Colonic mucosa (tissue), 4 donors: ENCODE measurements at places on chromosomes 2 and 18. TPM values are rescaled to one million over a fixed set of nuclear protein-coding genes. Genes with fewer than 3 reads are reported as not detected.

GRCh38 chr18:37701967-37702366 is 136.4 kb upstream of the CELF4 start:
- no peaks in the 10 kb centered on the region for H3K36me3 ChIP-seq
- H3K4me1 ChIP-seq: no peaks in the 10 kb centered on the region
- no peak overlapping the region for H3K4me3 ChIP-seq
- no peaks in the 10 kb centered on the region for H3K27me3 ChIP-seq

- H3K27me3 ChIP-seq: no peaks in the 10 kb centered on the region
- H3K4me1 ChIP-seq: no peaks in the 10 kb centered on the region
- H3K27ac ChIP-seq: no peak overlapping the region
- no peak overlapping the region for H3K4me3 ChIP-seq
- H3K36me3 ChIP-seq: peaks cover 3% of the 10 kb centered on the region
These were observed 78.7 kb downstream of the USP40 start for GRCh38 chr2:233487748-233488345.

- no peaks in the 10 kb centered on the region for H3K36me3 ChIP-seq
- H3K27ac ChIP-seq: no peak overlapping the region
- no peak for DNase-seq
- H3K27me3 ChIP-seq: no peaks in the 10 kb centered on the region
These were observed 45.2 kb downstream of the ADNP2 start for GRCh38 chr18:80154293-80154692.

- H3K27ac ChIP-seq: peak overlapping the region; percentile 65
- peak overlapping the region; percentile 34 for H3K4me3 ChIP-seq
- DNase-seq: peak; percentile 48
- no peaks in the 10 kb centered on the region for H3K27me3 ChIP-seq
- H3K4me1 ChIP-seq: no peaks in the 10 kb centered on the region
- H3K36me3 ChIP-seq: no peaks in the 10 kb centered on the region
These were observed 906 bp downstream of the IKZF2 start for GRCh38 chr2:213150315-213151097.

DNA sequence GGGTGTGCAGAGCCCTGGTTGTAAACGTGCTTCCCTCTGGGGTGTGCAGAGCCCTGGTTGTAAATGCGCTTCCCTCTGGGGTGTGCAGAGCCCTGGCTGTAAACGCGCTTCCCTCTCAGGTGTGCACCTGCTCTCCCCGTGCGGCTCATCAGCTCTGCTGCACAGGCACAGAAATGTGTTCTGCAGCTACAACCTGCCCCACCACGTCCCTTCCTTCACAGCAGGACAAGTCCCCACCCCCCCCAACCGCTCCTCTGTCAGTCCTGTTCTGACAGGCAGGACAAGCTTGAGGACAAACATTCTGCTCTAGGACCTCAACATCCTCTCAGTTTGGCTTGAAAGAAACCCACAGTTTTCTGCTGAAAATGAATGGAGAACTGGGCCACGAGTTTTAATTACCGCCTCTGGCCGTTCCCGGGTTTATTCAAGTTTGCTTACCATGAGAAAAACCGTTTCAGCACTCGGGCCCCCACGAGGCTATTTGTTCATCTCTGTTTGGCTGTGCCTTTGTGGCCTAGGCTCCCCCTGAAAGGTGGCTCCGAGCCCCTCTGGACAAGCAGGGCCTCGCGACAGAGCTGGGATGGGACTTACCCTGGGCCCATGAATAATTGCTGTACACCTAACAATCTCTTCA is 81.0 kb upstream of the ASB18 start:
- H3K4me1 ChIP-seq: no peaks in the 10 kb centered on the region
- H3K36me3 ChIP-seq: no peaks in the 10 kb centered on the region
- H3K27me3 ChIP-seq: no peaks in the 10 kb centered on the region
- no peak overlapping the region for H3K27ac ChIP-seq

- peak; percentile 54 for DNase-seq
- peaks cover 8% of the 10 kb centered on the region for H3K27me3 ChIP-seq
- peak overlapping the region; percentile 78 for H3K27ac ChIP-seq
- peak overlapping the region; percentile 69 for H3K4me3 ChIP-seq
These were observed 1.2 kb downstream of the ST3GAL5 start for GRCh38 chr2:85887566-85888019.

GRCh38 chr2:192230889-192231453 is 36.2 kb upstream of the TMEFF2 start:
- H3K27me3 ChIP-seq: no peaks in the 10 kb centered on the region
- H3K27ac ChIP-seq: no peak overlapping the region
- no peak for DNase-seq
- H3K36me3 ChIP-seq: no peaks in the 10 kb centered on the region
- no peaks in the 10 kb centered on the region for H3K4me1 ChIP-seq

DNA sequence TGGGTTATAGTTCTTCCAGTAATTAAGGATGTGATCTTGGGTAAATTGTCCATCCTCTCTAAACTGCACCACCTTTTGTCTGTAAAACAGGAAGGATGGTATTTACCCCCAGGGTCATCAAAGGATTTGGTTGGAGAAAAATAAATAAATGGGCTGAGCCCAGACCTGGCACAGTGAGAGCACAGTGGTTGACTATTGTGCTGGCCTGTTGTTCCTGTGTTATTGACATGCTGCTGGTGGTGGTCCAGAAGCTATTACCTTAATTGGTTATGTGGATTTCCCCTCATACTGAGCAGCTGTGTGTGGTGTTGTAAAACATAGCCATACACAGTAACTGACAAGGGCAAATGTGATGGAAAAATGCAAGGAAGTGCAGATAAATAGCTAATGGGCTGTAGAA is 746 bp upstream of the IL37 start:
- no peaks in the 10 kb centered on the region for H3K36me3 ChIP-seq
- H3K4me3 ChIP-seq: no peak overlapping the region
- no peak for DNase-seq
- H3K27me3 ChIP-seq: no peaks in the 10 kb centered on the region

DNA sequence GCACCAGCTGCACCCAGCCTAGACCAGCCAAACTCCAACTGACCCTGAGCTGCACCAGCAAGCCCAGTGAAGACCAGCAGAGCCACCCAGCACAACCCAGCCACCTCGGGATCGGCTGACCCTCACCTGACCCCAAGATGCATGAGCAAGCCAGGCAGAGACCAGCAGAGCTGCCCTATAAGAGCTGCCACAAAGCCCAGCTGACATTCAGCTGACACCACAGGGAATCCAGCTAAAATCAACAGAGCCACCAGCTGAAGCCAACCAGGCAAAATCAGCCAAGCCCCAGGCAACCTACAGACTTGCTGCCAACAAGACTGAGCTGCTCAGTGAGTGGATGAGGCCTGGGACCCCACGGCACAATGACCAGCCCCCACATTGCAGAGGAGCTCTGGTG is 54.6 kb downstream of the CYP27C1 start:
- H3K4me3 ChIP-seq: no peak overlapping the region
- H3K27ac ChIP-seq: no peak overlapping the region
- H3K36me3 ChIP-seq: no peaks in the 10 kb centered on the region
- no peak for DNase-seq
- H3K4me1 ChIP-seq: no peaks in the 10 kb centered on the region

DNA sequence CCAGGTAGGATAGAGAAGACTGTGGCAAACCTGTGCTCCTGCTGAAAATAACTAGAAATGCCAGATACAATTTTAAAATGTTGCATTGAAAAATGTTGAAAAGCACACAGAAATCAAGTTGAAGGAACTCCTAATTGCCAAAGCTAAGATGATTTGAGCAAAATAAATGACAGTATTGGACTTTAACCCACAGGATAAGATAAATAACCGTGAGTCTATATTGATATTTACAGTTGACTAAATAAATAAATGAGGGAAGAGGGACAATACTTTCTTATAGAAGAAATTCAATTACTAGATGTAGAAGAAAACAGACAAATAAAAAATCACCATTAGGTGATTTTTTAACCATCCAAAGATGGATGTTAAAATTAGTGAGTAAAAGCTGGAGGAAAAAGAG is 59.0 kb downstream of the CWC22 start:
- H3K36me3 ChIP-seq: no peaks in the 10 kb centered on the region
- DNase-seq: no peak
- no peak overlapping the region for H3K27ac ChIP-seq

DNA sequence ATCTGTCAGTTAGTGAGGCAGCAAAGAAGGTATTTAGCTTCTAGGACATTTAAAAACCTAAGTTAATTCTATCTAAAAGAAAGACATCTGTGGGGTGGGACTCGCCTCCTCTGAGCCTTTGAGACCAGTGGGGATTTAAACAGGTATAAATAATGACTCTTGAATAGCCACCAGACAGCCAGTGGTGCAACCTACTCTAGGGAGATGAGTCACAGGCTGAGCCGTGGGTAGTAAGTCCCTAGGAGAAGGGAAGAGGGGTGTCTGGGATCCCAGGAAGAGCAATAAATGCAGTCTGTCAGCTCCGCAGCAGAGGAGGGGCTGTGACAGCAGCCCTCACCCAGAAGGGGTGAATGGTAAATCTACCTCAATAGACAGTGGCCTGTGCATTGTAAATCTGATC is 43.1 kb upstream of the GALNT3 start:
- H3K4me3 ChIP-seq: no peak overlapping the region
- H3K27me3 ChIP-seq: no peaks in the 10 kb centered on the region
- H3K4me1 ChIP-seq: no peaks in the 10 kb centered on the region
- H3K36me3 ChIP-seq: no peaks in the 10 kb centered on the region
- H3K27ac ChIP-seq: no peak overlapping the region

- no peak overlapping the region for H3K4me3 ChIP-seq
- no peak for DNase-seq
- peaks cover 3% of the 10 kb centered on the region for H3K4me1 ChIP-seq
- no peaks in the 10 kb centered on the region for H3K27me3 ChIP-seq
These were observed 17.6 kb downstream of the MXD1 start for GRCh38 chr2:69932596-69932922.

RAB27B gene
- 12.5 TPM for total RNA-seq

RBM44 gene
- total RNA-seq: 0.35 TPM

DYNAP gene
- total RNA-seq: not detected

AMER3 gene
- total RNA-seq: 0.56 TPM

STARD6 gene
- not detected for total RNA-seq

NCKAP5 gene
- 3.7 TPM for total RNA-seq
